Myocyte (in vitro differentiated cells): ENCODE measurements at places on chromosomes 16 and 17. TPM values are rescaled to one million over a fixed set of nuclear protein-coding genes. Genes with fewer than 3 reads are reported as not detected.

- peak; percentile 91 for DNase-seq
These were observed 10.9 kb downstream of the KIFC3 start for GRCh38 chr16:57791195-57791892.

DNA sequence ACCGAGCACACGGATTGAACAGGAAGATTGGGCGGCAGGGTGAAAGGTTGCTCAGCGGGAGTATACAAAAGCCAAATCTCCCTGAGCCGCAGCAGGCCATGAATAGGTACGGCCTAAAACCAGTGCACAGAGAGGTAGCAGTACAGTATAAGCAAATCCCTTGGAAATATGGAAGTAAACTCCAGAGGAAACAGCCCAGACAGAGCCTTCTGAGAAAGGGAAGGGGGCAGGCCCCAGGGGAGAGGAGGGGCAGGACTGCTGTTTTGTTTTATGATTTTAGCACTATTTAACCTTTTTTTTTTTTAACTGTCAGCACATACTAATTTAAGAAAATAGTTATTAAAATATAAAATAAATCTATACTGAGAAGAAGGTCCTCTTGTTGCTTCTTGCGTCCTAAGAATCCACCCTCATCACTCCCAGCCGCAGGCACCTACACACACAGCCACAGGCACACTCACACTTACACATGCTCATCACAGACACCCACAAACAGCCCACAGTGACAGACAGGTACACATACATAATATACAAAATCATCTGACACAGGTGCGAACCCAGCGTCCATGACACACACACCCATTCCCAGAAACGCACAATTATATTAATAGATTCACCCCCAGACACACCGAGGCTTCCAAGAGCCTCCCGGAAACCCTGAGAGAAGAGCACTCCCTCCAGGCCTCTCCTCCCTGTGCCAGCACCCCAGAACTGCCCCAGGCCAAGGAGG lies 12.8 kb downstream of the PLXDC1 start:
- DNase-seq = peak; percentile 26

- DNase-seq = no peak
These were observed 11.8 kb downstream of the SLC16A3 start for GRCh38 chr17:82240506-82241182.

The CES4A gene
- 0.10 and 0.19 TPM in 2 replicates for total RNA-seq

The STH gene
- total RNA-seq = not detected in 2 replicates

- no peak for DNase-seq
These were observed at the start of gene PPL for GRCh38 chr16:4936991-4937781. TSS of gene PPL (minus strand) at chr16:4937148. CDS start at chr16:4937045, 103 bp downstream.
